ENCODE measurements at places on chromosomes 1 and 21.

DNA sequence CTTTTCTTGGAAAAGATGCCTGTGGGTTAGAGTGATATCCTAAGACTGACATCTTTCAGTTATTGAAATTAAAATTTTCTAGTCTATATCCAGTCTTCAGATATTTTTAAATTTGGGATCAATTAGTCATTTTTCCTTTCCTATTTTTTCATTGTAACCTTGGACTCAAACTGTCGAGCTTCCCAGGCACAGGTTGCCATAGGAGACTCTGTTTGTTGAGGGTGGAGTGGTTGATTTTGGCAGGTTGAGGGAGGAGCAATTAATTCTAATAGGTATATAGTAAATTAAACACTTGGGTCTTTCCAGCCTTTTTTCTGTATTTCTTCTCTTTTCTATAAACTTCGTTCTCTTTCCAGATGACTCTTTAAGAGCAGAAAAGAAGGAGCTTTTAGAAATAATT lies 326.8 kb downstream of the ASTN1 start:
- DNase-seq, result no peak

GRCh38 chr21:44846485-44847260 lies 26.8 kb downstream of the PTTG1IP start:
- peak; percentile 66 for DNase-seq

DNA sequence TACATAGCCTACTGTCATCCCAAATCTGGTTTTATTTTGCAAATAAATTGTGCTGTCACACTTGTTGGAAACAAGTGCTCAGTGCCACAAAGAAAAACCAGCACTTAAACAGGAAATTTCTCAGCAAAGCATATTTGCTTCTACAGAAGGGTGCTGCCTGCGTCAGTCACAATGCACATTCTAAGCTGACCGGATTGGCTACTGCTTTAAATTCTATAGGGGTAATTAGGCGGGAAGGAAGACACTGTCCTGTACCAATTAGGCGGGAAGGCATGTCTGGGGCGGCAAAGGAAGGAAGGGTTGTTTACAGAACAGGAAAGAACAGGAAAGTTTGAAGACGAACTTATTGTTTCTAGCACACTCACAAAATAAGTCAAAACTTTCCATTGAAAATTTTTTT lies 2.8 kb downstream of the IFI16 start:
- DNase-seq, result peak; percentile 77

GRCh38 chr1:216898801-216899200 lies 175.6 kb upstream of the ESRRG start:
- DNase-seq, result no peak

DNA sequence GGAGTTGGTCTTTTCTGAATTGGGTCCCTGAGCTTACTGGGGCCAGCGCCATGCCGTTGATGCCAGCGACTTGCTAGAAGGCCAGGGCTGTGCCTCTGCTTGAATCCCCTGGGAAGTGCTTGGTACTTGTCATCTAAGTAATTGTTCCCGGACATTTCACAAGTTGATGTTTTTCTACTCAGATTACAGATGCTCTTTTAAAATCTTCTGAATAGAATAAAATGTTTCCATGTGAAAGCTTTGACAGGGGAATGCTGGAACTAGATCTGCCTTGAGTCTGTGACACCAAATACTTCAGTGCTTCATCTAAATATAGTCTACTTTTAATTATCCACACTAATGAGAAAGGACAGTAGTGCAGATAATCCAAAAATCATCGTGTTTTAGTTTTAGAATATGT lies 38.3 kb downstream of the PTGFRN start:
- no peak for DNase-seq

DNA sequence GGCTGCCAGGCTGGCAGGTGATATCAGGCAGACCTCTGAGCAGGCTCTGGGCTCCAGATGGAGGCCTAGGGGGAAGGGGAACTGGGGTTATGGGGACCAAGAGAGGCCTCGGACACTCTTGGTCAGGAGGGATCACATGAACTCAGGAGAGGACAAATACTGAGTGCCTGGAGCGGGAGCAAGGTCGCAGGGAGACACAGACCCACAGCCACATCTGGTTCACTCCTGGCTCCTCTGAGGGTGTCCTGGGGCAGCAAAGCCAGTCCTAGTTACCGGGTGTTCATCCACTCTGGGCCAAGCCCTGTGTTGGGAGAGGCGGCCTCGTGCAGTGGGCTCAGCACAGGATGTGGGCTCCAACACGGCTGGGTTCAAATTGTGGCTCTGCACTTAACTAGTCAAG lies 239.0 kb downstream of the PTPRU start:
- no peak for DNase-seq

DNA sequence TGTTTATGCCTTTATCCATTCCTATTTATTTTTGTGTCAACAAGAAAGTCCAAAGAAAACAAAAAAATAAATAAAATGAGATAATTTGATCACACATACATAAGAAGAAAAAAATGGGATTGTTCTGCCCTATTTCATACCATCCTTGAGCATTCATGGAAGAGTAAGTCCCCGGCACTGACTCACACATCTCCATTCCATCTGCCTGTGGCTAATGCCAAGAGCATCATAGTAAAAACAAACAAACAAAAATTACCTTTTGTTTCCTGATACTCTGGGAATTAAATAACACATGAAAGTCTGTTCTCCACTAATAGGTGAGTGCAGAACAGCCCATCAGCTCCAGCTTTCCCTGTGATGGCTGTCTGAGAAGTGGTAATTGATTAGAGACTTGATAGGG lies 48.1 kb upstream of the BACE2 start:
- no peak for DNase-seq

- no peak for DNase-seq
These were observed 413.7 kb downstream of the PTPRU start for GRCh38 chr1:29650041-29650400.

All from stimulated activated CD4-positive, alpha-beta T cell treated with anti-CD3 and anti-CD28 coated beads, Interleukin-15, amount 100 ng/mL, for 24 hours (primary cell).